Neuronal stem cell (in vitro differentiated cells): ENCODE measurements at places on chromosomes 5 and 9.

DNA sequence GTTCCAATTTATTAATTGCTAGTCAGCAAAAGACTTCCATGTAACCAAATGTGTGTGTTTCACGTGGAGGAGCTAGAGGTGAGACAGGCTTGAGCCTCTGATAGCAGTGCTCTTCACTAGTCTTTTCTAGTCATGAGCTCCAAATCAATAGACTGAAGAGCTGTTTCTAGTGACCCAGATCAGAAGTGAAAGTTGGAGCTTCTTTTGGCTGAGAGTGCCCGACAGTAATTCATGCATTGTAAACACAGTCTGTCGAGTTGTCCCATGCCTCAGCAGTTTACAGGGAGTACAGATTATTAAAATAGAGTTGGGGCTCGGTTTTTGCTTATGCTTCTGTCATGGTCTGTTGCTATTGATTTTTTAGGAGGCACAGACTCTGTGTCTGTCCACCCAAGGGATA lies 793.1 kb downstream of the DTWD2 start:
- DNase-seq = no peak

DNA sequence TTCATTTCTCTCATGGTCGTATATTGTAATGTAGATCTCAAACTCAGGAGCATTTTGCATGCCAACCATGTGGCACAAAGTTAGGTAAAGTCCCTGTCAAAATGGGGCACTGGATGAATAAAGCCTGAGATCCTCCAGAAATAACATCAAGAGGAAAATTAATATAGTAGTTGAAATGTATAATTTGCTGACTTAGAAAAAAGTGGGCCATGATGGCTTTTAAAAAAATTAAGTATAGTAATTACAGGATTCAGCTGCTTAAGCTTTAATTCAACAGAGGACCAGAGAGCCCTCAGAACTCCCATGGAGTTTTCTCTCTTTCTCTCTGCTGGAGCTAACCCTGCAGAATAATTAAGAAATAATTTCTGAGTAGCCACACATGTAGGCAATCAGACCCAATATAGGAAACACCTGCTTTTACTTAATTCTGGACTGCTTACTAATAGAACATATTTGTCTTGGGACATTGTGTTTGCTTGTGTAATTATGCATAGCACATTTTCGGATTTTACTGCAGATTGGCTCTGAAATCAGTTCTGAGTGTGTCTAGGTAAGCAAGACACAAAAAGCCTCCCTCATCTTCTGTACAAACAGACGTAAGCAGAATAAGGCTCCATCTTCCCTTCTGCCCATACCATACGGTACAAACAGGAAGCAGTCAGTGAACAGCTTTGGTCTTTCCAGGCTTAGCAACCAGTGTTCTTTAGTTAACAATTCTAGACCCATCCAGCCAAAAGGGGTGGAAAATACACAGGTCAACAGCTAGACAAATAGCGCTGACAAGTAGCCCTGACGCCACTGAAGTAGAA lies 26.5 kb upstream of the PCSK1 start:
- no peak for DNase-seq

DNA sequence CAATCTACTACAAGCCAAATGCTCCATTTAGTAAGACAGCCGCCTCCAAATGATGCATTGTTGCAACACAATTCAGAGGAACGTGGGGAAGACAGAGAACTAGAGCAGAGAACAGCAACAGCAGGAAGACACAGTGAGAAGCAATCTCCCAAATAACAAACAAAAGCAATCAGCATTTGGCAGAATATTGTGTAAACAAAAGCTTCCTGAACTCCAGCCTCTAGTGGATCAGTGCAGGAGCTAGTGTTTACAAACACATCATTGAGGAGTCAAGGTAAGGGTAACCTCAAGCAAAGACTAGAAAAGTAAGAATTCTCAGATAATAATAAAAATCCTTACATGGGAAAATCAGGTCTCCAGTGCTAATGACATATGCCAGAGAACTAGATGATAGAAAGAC lies 20.6 kb downstream of the FST start:
- DNase-seq = no peak

- DNase-seq = no peak
Observed at GRCh38 chr9:111910428-111910827, 13.8 kb downstream of the UGCG start.

DNA sequence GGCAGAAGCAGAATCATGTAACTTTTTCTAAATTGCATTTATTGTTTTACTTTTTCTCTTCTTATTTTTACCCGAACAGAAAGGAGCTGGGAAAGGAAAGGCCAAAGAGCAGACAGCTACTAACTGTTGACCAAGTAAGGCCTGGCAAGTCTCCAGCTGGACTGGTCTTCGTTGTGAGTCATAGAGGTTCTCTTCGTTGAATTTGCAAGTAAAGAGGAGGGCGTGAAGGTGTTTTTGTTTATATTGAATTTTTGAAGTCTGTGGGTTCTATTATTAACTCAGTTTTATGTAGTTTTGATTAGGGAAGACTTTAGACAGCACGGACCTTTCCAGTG lies 416.5 kb upstream of the CCNH start:
- no peak for DNase-seq

DNA sequence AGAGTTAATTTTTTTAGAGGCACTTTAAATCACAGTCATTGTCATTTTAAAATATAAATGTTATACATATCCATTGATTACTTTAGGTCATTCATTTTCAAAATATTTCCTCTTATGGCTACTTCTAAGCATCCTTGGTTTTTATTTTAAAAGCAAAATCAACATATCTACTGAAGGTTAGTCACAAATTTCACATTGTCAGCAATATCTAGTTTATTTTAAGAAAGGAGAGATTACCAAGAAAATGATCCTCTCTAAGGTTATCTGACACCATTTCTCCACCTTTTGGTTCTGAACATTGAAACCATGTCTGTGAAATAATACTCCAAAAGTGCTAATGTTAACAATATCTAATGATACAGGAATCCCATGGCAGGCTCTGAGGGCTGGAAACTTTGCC lies 24.5 kb downstream of the SEMA6A start:
- DNase-seq = no peak

DNA sequence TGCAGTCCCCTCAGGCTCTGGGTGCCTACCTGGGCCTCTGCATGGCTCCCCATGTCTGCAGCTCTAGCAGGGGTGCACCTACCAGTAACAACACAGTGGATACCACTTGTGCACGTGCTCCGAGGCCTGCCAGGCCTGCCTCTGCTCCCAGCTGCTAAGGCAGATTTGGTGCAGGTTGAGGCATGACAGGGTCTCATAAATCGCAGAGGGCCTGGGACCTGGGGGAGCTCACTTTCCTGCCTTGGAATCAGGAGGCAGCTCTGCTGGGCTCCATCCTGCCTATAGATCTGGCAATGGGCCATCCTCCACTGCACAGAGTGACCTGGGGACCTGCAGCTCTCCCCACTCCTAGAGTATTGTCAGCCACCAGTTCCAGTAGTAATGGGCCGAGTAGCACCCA lies 121.9 kb upstream of the CXCL14 start:
- DNase-seq = no peak

- DNase-seq = peak; percentile 56
Observed at GRCh38 chr5:73267766-73268435, 94.9 kb downstream of the TMEM174 start.

DNA sequence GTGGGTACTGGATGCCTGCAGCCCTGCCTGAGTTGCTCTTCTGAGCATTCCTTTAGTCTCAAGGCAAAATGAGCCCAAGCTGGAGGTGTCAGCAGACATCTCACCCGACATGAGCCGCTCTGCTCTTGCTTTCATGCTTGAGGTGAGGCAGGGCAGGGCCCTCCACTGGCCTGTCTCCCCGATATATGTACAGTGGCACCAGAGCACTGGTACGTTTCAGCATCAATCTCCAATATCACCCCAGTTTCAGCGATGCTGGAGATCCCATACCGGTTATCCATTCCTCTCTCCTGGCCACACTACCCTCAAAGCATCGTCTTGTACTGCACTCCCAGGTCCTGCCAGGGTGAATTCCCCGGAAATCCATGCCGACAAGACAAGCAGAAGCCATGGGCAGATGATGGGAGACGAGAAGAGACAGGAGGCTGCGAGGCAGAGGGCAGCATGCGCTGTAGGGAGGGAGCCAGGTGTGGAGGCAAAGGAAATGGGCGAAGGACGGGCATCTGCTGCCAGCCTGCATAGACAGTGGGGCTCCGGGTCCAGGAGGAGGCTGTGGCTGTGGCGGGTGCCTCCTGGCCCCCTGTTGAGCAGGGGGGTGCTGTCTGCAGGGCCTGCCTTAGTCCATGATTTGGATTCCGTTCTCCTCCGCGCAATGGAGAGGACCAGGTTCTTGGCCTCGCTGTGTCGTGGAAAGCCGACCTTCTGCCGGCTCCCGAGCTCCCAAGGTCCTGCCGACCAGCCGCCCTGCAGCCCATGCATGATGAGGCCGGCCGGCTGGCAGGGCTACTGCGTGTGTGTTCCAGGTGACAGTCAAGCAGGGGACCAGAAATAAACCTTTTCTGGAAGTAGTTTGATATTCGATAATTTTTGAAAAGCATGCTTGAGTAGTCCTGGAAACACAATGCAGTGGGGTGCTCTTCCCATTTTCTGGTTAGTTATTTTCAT lies 152.2 kb upstream of the IRX2 start:
- no peak for DNase-seq

DNA sequence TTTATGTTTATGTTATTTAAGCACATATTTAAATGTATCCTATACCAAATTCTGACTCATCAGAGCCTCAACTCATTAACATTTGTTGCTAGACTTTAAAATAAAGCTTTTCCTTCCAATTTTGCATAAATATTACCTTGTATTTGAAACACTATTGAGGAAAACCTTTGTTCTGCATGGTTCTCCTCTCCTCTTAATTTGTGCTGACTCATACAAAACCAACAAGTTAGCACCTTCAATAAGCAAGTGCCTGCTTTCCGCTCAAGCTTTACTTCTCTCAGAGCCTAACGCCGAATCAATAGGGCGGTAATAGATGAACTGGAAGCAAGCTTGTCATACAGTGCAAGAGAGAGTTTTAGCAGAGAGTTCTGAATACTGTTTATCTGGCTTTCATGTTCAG lies 7.9 kb downstream of the AMACR start:
- no peak for DNase-seq

DNA sequence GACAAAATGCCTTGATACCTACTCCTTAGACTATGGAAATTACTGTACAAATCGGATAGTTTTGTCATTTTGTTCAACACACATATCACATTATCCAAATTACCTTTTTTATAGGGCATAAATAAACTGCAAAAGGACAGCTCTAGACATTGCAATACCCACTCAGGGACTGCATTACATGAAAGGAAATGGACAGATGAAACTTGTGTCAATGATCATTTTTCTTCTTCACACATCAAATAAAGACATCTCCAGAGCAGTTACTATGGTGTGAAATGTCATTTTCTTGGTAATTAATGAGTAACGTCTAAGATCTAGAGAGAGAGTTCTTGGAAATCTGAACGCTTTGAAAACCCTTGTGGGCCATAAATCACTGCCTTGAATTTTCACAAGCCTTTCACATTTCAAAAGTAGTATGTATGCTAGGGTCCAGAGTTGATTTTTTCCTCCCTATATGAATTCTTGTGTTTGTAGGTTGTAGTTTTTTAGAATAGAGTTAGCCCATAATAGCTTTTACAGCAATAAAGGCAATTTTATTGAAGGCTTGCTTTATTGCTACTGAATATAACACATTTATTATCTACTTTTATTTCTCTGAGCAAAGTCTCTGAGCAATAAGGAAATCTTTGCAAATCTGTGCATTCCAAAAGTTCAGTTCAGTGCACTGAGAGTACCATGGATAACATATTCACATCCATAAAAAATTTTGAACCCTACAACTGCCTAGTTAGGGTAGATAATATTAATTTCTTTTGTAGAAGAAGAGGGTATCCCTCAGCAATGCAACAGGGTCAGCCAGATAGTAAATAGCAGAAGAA lies 358.0 kb upstream of the PCSK5 start:
- no peak for DNase-seq

- DNase-seq = no peak
Observed at GRCh38 chr5:149422366-149423048, 43.4 kb upstream of the IL17B start.
